Bronchial smooth muscle cell (primary cell): ENCODE measurements at places on chromosomes 5 and 9. TPM values are rescaled to one million over a fixed set of nuclear protein-coding genes. Genes with fewer than 3 reads are reported as not detected.

MRPS30 gene
- total RNA-seq, result 47.4 and 53.3 TPM in 2 replicates

SARDH gene
- 3.0 and 4.6 TPM in 2 replicates for total RNA-seq

FOXD1 gene
- total RNA-seq, result 3.3 and 8.2 TPM in 2 replicates

PROB1 gene
- 0.26 and 1.3 TPM in 2 replicates for total RNA-seq

GCNT4 gene
- total RNA-seq, result 0.16 and 0.26 TPM in 2 replicates

HAVCR2 gene
- total RNA-seq, result 0.16 and 3.3 TPM in 2 replicates

TLR4 gene
- total RNA-seq, result 2.2 and 5.8 TPM in 2 replicates

SLC9A3 gene
- total RNA-seq, result 0.17 and 0.47 TPM in 2 replicates

FREM1 gene
- total RNA-seq, result 0.16 TPM in 1 of 2 replicates, not detected in the other

BNC2 gene
- total RNA-seq, result 28.8 and 42.7 TPM in 2 replicates

CDKN2A gene
- 28.2 and 41.6 TPM in 2 replicates for total RNA-seq

TAS2R1 gene
- not detected in 2 replicates for total RNA-seq

PCDHGA2 gene
- total RNA-seq, result 2.3 and 4.9 TPM in 2 replicates

TSSK1B gene
- total RNA-seq, result 0.16 and 0.26 TPM in 2 replicates

EGFLAM gene
- 0.16 and 0.26 TPM in 2 replicates for total RNA-seq

CDH10 gene
- total RNA-seq, result 0.32 TPM in 1 of 2 replicates, not detected in the other

C1QTNF2 gene
- 0.32 and 0.86 TPM in 2 replicates for total RNA-seq

ALDH7A1 gene
- total RNA-seq, result 52.8 and 59.6 TPM in 2 replicates

DEPDC1B gene
- total RNA-seq, result 1.0 and 1.1 TPM in 2 replicates

TAF11L5 gene
- not detected in 2 replicates for total RNA-seq

PCDHGA12 gene
- 7.4 and 15.8 TPM in 2 replicates for total RNA-seq
